NCI-H2081 treated with DMSO at 0.1 percent for 48 hours (cell line): ENCODE measurements at places on chromosomes 12 and 14.

- DNase-seq = no peak
Measured at GRCh38 chr12:14810167-14810952, 3.6 kb downstream of the SMCO3 start.

DNA sequence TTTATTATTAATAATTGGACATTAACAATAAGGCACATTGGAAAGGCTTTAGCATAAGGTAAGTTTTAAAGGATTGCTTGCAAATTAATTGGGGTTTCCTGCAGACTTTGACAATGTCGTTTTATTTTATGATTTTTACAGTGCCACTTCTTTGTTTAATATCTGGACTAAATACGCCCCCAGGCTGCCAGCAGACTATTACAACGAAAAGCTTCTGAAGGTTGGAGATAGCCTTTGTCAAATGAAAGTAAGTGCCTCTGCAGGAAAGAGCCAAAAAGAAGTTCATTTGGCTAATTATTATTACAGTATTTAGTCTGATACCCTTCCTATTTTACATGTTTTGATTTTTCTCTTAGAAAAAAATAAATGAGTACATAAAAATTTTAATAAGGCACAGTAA, 11.3 kb downstream of the CFAP54 start:
- no peak for DNase-seq

GRCh38 chr12:113266106-113266895, 45.0 kb downstream of the TPCN1 start:
- no peak for DNase-seq

DNA sequence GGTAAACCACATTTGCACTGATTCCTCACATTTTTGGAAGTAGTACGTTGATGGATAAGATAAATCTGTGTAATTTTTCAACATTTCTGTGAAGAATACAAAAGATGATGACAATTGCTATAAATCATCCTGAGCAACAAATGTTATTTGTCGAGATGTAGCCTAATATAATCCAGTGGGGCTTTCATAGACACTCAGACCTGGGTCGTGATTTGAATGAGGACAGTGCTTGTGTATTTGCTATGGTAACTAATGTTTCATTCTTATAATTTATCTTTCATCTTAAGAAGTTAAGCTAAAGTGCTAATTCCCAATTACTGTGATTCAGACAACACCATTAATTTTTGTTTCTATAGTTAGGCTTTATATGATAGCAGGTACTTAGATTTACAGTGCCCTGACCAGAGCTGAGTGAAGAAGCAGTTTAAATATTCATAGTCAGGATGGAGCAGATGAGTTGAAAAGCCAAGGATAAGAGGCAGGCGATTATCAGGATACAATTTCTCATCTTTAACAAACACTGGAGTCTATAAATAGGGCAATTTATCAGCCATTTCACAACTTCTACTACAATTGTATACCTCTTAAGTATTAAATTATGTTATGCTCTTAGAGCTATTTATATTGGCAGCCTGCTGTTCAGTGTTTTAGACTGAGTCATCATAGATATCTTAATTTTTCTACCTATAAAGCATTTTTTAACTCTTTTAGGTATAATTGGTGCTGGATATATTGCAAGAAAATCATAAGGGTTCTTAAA, 359.9 kb downstream of the TRHDE start:
- no peak for DNase-seq

DNA sequence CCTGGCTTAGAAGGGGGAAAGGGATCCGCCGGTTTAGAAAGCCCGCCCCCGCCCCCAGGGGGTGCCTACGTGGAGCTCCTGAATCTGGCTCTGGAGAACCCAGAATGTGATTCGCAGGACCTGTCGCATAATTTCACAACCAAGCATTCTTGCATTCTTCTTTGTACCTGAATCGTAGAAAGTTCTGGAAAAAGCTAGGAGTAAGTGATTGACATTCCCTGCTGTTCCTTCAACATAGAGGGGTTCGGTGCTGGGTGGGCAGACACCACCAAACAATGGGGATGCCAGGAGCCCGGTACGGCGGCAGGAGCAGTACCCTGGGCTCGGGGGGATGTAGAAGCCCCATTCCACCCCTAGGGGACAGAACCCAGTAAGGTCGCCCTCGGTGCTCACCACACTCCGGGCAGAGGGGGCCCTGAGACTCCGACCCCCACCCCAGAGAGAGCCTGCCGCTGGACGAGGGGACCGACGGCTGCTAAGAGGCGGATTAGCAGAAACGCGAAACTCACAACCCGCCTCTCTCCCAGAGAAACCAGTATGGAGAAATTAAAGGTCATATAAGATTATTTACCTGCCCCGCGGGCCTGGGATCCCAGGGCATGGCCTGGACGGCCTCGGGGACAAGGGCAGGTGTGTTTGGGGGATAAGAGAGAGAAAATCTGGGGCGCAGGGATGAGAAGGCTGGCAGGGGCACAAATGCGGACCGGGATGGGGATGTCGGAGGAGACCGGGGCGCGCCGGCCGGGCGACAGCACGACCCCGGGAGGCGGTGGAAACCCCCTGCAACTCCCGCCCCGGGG, 520 bp downstream of the CSRP2 start:
- DNase-seq = no peak

DNA sequence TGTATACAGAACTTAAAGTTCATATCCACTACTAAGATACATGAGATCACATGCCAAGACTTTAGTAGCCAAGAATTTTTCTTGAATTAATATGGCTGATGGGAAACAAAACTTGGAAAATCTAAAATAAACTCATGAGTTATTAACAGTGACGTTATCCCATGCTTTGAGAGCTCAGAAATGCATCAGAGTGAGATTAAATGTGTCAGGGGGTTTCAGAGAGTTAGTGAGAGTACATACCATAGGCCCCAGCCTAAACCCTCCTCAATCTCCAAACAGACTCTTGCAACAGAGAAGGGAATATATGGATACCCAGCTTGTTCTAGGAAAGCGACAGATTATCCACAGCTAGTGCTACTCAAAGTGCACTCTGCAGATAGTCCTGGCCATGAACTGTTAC, 19.3 kb downstream of the SLC35F4 start:
- DNase-seq = no peak

DNA sequence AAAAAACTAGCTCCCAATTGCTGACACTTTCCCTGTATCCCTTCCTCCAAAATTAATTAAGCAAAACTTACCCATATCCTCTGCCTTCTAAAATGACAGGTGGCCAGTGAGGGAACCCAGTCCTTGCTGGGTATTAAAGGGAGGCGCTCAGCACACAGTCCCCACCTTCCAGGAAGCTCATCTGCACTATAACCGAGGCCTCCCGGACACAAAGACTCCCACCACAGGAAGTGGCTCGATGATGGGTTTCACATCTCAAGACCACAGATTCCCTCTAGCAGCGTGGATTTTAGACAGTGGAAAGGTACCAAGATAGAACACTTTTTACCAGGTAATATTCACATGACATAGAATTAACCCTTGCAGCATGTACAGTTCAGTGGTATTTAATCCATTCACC, 126.8 kb upstream of the NCOR2 start:
- DNase-seq = no peak

DNA sequence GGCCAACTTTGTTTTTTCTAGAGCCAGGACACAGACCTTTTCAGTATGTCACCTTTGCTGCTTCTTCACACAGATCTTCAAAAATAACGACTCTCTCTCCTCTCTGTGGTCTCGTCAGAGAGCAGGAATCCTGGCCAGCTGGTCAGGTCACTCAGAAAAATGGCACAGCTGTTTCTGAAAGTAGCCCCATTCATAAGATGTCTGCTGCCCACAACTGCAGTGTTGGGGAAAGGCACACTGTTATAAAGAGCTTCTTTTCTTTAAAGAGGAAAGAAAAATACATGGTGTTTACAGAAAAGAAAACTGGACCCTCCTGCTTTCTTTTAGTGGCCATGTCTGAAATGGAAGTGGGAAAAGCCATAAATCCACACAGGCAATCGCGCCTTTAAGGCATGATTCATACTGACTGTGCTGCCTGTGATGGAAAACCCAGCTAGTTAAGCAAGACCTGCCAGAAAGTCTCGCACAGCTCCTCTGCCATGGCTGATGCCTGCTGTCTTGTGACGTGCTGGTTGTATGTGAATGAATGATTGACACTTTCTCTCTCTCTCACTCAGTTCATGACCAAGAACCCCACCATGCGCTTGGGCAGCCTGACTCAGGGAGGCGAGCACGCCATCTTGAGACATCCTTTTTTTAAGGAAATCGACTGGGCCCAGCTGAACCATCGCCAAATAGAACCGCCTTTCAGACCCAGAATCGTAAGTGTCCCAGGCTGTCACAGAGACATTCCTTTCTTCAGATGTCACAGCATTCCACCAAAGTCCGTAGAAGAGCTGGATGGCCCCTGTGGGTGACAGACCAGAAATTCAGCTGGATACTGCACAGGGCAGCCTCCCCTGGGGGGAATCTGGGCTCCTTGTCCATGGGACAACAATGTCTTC, 147.9 kb upstream of the HIF1A start:
- no peak for DNase-seq

GRCh38 chr12:34625116-34625515, 602.8 kb downstream of the ALG10 start:
- no peak for DNase-seq

- DNase-seq = no peak
Measured at GRCh38 chr12:12577786-12578185, 15.1 kb upstream of the DUSP16 start.

DNA sequence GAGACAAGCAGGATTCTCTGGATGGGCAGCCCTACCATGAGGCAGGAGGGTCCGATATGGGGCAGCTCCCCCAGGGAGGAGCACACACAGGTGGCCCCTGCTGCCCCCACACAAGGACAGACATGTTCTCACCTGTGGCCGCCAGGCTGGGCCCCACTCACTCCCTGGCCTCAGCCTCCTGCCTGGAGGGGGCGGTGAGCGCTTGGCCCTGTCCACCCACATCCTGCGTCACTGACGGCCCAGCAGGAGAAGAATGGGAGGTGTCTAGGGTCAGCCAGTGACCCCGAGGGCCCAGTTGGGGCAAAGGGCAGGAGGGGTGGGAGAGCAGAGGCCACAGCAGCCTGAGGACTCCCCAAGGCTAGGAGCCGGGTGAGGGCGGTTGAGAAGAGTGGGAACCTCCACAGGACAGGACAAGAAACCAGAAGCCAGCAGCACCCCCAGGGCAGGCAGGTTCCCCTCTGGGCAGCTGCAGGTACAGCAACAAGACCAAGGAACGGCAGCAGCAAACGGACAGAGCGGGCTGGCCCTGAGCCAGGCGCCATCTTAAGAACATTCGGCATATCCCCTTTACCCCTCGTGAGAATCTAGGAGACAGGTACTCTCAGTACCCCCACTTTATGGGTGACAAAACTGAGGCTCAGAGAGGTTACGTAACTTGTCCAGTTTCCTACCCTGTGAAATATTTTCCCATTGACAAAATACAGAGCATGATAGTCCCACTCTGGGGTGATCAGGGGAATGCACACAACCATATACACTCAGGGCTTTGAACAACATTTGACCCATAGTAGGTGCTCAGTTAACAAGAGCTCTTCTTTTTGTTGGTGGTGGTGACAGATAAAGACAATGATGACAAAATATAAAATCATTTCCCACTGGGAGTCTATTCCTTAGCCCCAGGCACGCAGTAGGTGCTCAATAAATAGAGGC, 74.3 kb downstream of the NCOR2 start:
- DNase-seq = no peak

DNA sequence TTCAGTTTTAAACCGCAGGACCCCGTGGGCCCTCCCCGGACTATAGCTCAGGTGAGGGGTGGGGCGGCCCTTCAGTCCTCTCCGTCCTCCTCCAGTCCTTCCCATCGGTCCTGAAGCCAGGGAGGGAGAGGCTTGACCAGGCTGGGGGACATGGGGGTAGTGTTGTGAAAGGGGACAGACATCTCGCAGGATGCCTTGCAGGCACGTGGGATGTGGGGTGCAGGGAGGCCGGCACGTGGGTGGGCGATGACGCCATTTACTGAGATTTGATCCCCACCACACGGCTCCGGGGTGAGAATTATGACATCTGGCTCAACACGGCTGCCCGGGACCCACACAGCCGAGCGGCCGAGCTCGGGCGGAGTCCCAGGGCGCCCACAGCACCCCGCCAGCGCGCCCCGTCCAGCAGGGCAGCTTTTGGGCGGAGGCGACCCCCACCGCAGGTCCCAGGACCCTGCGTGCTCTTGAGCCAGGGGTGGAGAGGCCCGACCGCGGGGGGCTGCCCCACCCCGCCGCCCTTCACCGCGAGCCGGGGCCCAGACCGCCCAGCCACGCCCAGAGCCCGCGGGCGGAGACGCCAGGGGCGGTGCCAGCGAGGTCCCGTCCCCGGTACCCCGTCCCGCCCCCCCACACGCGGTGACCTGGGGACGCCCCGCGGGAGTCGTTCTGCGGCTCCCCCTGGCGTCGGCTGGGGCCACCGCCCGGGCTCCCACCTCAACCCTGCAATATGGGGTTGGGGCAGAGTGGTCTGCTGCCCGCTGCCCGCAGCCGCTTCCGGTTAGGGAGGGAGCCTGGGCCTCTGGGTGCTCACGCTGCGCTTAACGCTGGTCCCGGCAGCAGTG, 3.3 kb upstream of the EXOC3L4 start:
- no peak for DNase-seq

DNA sequence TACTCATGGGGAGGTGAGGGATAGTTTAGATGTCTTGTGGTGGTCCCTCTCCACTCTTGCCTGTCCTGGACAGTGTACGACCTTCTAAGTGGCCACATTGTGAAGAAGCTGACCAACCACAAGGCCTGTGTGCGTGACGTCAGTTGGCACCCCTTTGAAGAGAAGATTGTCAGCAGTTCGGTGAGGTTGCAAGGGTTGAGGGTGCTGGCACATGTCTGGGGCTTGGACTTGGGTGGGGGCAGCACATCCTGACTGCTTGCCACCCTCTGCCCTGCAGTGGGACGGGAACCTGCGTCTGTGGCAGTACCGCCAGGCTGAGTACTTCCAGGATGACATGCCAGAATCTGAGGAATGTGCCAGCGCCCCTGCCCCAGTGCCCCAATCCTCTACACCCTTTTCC, 7.6 kb upstream of the FITM1 start:
- no peak for DNase-seq

DNA sequence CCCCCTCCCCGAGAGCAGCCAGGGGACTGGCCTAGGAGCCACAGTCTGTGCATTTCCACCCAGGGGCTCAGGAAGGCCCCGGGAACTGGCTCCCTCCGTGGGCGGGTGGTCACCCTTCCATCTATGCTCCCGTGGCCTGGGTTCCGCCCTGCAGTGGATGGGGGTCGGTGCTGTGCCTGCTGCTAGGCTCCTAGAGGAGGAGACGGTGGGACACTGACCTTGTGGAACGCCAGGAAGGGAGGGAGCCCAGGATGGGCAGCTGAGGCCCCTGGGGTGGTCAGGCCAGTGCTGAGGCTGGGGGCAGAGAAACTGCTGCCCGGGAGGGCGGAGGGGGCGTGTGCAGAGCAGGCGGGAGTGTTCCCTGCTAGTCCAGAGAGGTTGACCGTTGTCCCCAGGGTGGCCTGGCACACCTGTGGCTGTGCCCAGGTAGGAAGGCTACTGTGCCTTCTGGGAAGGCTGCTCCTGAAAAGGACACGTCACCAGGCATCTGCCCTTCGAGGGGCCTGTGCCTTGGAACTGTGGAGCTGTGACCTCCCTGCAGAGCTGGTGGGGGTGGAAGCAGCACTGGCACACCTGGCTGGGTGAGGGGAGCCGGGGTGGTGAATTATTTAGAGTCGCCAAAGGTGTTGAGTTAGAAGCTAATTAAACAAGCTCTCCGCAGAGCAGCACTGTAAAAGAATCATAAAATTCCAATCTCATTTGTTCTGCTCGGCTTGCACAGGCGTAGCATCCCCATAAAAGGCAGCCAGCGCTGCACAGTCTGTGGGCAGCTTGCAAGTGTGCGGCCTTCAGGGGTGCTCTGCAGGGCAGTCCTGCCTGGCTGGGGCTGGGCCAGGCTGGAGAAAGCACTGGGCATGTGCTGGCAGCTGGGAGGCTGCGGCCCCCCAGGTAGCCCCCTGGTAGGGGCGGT, 145.1 kb downstream of the KIF26A start:
- DNase-seq = no peak
